ENCODE measurements at places on chromosomes 2 and 18.
A peak's percentile ranks its signal among the peaks of the same experiment; 100 is the strongest.

- DNase-seq, result peak; percentile 74
These were observed 616 bp downstream of the RNPEPL1 start for GRCh38 chr2:240568678-240569522.

DNA sequence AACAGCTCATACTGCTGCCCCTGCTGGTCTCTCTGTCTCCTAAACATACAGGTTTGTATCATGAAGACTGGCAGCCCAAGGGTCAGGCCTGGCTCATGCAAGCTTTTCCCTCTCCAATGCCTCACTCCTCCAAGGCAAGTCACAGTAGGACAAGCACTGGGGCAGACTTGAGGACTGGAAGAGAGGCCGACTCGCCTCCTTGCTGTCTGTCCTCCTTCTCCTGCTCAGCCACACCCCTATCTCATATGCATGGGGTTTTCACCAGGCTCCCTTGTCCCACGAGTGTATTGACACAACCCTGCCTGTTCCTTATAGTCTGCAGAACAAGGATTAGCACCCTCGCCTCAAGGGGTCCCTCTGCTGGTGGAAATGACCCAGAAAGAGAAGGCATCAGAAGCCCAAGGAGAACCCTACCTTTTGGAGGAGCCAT, 223.7 kb downstream of the SOX11 start:
- no peak for DNase-seq

GRCh38 chr2:1698188-1698945, 45.9 kb downstream of the PXDN start:
- peak; percentile 38 for DNase-seq

- DNase-seq, result no peak
These were observed 17.2 kb downstream of the LTBP1 start for GRCh38 chr2:32963941-32964340.

DNA sequence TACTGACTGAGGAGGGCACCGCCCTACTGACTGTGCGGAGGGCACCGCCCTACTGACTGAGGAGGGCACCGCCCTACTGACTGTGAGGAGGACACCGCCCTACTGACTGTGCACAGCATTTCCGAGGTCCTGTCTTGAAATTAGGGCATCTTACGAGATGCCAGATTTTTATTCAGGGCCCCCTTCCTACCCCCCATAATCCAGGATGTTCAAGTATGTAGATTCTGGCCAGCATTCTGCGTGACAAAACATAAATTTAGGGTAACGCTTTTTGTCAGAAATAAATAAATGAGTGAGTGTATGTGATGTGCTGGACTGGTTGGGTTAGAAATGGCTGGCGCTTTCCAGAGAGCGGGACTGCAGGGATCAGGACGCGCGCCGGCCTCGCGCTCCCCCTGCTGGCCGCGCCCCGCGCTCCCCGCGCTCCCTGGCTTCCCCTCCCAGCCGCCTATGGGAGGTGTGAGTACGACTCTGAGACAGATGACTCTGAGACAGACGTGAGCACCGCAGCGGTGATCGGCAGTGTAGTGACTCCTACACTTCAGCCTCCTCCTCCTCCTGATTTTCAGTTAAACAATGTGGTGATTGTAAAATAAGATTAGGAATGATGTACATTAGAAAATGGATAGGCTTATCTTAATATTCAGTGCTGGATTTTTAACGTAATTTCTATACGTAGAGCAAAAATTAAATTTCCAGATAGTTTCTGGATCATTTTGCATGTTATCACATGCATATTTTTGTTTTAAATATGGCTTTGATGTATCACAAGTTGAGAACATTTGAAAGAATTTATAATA, 149.2 kb upstream of the NFATC1 start:
- peak; percentile 77 for DNase-seq

DNA sequence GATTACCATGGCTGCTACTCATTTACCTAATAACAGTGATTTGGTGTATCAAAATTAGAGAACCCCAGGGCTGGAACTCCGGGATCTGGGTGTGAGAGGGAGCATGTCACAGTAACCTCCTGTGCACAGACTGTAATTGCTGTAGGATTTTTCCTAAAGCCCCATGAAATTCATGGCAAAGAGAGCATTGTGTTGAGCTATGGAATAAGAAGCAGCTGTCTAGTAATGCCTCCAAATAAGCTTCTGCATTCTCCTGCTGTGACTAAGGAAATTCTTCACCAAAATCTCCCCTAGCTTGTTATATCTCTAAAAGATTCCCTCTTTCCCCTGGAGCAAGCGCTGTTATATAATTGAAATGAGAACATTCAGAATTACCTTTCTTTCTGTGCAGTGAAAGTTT, 158.1 kb upstream of the SPATS2L start:
- no peak for DNase-seq

- no peak for DNase-seq
These were observed 894.1 kb downstream of the SLC4A3 start for GRCh38 chr2:220521551-220521950.

DNA sequence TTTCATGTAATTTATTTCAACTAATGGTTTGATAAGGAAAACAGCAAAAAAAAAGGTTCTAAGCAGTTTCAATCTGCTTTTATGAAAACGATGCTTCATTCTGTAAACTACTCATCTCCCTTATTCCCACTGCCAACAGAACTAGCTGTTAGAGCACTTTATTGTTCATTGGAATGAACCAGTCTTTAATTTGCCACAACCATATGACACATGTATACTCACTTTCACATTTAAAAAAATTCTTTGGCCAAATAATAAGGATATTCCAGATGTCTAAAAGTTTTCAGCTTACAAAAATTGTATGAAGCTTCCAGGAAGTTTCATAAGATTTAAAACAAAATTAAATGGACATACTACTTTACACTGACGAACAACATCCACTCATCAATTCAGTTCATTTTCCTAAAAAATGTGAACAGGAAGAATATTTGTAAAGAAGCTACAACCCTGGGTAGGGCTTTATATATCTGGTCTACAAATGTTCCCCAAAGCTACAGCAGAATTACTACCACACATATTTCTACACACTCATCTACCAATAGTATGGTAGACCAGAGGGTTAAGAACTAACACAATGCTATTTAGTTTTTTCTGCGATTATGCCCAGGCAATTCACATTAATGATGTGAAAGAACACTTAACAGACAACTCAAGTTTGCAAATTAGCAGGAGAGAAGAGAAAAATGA, 37.7 kb downstream of the ZNF521 start:
- no peak for DNase-seq

DNA sequence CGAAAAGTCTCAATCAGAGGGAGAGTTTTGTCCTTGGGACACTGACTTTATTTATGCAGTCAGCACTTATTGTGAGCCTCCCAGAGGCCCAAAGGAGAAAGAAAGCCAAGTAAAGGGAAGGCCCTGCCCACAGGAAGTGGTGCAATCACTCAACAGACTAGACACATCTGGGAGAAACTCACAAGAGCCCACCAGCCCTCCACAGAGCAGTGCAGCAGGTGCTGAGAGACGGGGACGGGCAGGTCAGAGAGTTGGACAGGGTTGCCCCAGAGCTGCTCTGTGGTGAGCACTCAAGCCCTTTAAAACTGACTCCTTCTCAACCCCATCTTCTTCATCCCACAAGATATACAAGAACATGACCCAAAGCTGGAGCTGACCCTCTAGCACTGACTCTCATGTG, 96.0 kb downstream of the TFCP2L1 start:
- no peak for DNase-seq

DNA sequence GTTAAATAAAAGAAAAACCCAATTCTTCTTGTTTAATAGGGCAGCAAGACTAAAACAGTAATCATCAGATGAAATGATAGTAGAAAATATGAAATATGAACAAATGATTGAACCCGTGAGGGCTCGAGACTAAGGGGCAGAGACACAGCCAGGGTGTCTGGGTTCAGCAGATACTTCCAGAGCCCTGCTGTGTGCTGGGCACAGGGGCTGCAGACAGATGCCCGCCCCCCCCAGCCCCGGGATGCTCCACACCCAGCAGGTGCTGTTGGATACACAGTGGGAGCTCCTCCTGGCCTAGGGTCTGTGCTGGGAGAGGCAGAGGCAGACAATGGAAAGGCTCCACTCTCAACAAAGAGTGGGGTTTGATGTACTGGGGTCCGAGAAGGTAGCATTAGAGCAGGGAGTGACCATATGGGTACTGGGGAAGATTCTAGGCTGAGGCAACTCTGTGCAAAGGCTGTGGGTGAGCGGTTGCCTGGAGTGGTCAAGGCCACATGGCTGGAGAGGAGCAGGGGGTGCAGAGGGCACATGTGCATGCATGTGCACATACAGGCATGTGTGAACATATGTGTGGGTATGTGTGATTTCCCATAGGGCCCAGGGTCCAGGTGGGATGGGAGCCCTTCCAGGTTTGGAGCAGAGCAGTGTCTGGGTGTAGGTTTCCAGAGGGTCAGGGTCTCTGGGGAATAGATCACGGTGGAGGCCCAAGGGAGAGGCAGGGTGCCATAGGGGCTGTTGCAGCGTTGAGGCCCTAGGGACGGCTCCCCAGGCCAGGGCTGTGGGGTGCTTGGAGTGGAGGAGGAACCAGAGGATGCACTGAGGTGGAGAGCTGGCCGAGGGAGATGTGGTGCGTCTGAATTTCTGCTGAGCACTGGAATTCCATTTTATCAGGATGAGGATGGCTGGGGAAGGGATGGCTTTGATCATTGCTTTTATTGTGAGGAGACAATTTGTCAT, 36.7 kb downstream of the LDLRAD4 start:
- no peak for DNase-seq
